ENCODE measurements at places on chromosomes 4 and X. TPM values are rescaled to one million over a fixed set of nuclear protein-coding genes. Genes with fewer than 3 reads are reported as not detected.

DNA sequence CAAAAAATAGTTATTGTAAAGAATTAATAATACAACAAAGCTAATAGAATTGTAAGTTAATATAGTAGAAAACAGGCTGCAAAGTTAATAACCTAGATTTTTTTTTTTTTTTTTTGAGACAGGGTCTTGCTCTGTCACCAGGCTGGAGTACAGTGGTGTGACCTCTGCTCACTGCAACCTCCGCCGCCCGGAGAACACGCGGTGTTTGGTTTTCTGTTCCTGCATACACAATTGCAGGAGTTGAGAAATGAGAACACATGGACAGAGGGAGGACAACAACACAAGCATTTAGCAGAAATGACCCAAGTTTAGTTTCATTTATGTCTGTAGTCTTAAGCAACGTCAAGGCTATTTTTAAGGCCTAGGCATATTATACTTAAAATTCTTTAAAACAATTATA is 145.9 kb upstream of the PCDH10 start:
- no peak for DNase-seq

MBTPS2 gene
- 7.5 TPM for total RNA-seq

CDKL2 gene
- 0.32 TPM for total RNA-seq

GRCh38 chrX:150690126-150690525 is 3.1 kb upstream of the MTMR1 start:
- DNase-seq = no peak

DNA sequence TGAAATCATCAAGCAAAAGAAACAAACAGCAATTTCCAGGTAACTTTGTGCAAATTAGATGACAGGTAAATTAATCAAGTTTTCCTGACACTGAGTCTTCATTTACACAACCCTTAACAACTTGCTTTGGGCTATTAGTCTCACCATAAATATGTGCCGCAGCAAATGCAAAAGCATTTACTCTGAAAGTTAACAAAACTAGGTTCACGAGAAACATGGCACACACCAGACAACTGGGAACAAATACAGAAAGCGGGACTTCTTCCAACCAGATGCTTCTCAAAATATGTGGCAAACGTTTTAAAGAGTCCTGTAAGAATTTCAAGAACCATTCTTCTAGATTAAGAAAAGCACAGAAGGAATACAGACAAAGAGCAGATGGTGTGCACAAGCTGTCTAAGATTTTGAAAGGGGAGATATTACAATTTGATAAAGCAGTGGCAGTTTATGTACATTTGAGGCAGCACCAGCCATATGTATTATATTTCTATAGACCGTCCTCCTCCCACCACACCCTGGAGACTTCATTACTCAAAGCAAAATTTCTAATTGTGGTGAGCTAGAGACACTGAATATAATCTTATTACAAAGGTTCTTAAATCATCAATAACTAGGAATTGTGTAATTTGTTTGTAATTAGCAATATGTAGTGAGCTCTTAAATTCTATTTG is 192.5 kb upstream of the ADAMTS3 start:
- DNase-seq = no peak

GPAT3 gene
- total RNA-seq = 0.54 TPM

GRCh38 chr4:20995610-20996009 is 295.4 kb downstream of the PACRGL start:
- no peak for DNase-seq

AWAT2 gene
- total RNA-seq = not detected

DNA sequence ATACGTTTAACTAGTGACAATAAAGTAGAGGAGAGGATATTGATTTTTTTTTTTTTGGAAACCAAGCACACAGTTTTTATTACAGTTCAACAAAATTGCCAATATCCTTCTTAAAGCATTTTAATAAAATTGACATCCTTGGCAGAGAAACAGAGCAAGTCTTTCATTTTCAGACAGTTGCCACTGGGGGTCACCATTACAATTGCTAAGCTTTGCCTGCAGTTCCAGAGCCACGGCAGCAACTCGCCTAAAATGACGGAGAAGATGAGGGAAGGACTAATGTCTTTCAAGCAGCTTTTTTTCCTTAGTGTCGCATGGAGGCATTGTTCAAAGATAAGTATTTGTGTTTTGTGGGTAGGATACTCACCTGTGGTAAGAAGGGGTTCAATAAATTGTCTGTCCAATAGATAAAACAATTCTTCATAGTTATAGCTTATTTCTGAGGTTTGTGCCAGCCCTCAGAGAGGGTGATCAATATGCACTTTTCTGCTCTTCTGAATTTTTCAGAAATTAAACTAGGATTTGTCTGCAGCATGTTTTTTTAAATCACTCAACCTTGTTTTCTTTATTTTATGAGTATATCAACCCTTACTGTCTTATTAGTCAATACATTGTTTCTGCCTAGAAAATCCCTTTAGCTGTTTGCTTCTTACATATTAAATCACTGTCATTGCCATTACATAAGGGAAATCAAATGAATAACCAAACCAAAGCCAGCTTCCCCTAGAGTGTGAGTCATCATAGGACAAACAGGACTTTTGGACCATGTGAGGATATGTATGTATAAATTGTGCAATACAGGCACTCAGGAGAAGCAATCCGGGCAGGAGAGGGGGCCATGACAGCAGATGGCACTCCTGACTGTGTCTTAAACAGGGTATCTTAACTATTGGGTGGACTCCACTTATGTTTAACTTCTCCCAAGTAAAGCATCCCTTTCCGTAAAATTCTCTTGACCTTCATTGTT is 508.1 kb upstream of the ARX start:
- no peak for DNase-seq

HTATSF1 gene
- 30.4 TPM for total RNA-seq

BMP3 gene
- not detected for total RNA-seq

All from natural killer cell (primary cell).